NCI-H1048 (cell line): ENCODE measurements at places on chromosomes 13 and 19.

DNA sequence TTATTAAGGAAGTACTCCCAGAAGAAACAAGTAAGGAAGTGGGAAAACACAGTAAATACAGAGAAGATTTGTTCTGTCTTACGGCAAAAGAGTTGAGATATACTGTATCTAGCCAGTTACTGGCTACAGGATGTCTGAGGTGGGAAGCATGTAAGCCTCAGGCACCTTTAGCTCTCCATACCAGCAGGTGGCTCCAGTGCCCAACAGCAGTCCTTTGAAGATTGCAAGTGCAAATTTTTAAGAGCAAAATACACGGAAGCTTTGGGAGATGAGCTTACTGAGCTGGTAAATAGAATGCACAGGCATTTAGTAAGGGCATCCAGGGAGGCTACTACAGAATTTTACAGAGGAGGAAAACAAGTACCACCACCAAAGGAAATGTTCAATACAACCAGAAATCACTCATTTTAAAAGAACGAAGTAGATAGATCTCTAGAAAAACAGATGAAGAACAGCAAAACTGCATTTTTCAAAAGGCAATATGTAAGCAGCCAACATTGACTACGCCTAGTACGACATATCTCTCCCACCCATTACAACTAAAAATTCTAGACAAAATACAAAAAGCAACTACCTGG, 57.9 kb upstream of the VSTM2B start:
- no peak for DNase-seq

DNA sequence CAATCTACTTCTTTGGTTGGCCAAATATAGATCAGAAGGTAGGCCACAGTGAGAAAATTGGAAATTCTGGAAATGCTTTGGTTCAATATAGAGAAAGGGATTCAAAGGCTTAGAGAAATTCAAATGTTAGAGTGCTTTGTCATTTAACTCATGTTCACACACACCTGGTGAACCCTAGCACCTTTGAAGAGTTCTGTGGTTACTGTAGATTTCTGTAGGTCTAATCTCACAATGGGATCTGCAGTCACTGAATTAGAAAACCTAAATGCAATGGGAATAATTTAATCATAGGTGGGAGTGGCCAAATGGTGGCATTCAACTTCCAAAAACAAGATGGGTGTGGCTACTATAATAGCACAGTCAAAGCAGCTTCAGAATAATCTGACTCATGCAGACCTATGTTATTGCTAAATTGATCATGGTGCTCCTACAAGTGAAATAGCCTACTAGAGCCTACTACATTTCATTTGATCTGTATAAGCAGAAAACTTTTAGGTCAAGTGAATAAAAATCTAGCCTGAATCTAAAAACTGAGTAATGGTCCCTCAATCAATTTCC, 1152.9 kb downstream of the PCDH9 start:
- no peak for DNase-seq

- peak; percentile 53 for DNase-seq
These were observed 39.1 kb downstream of the PCDH8 start for GRCh38 chr13:52809310-52809769.

- DNase-seq = no peak
These were observed 1.4 kb upstream of the NTF4 start for GRCh38 chr19:49065905-49066512.

GRCh38 chr13:73321043-73321442, 262.2 kb downstream of the KLF5 start:
- DNase-seq = no peak

GRCh38 chr13:111017755-111018459, 97.2 kb upstream of the ARHGEF7 start:
- DNase-seq = no peak

DNA sequence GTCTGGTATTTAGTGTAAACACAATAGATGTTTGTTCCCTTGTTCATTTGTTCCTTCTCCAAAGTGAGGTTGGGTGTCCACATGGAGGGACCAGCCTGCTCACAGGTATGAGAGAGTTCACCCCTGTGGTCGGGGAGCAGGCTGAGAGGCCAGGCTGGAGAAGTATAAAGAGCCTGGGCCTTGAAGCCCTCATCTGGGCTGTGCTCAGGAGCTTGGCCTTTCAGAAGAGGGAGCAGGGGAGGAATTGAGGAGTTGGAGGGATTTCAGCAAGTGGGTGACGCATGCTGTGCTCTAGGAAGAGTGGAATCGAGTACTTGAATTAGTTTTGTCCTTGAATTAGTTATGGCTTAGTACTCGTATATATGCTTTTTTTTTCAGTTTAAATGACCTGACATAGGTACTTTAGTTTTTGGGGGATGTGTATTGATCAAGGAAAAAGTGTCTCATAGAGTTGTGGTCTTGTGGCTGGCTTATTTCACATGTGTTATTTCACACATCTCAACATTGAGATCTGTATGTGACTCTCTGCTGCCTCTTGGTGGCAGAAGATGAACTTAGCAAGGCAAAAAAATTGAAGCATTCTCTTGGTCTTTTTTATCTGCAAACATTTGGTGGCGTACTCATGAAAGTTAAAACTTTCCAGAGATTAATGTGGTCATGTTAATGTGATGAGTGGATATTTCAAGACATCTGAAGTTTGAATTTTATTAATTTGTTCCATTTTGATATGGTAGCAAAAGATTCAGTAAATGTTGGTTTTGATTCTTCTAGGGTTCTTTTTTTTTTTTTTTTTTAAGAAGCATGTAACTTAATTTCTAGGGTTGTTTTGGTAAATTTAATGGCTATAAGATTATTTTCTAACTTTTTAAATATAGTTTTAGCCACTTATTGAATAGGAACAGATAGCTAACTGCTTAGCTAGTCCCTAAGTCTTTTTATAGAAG, 54.3 kb downstream of the SLAIN1 start:
- no peak for DNase-seq

GRCh38 chr13:73129023-73129422, 70.2 kb downstream of the KLF5 start:
- no peak for DNase-seq

GRCh38 chr13:93336728-93337127, 110.1 kb downstream of the GPC6 start:
- DNase-seq = no peak

DNA sequence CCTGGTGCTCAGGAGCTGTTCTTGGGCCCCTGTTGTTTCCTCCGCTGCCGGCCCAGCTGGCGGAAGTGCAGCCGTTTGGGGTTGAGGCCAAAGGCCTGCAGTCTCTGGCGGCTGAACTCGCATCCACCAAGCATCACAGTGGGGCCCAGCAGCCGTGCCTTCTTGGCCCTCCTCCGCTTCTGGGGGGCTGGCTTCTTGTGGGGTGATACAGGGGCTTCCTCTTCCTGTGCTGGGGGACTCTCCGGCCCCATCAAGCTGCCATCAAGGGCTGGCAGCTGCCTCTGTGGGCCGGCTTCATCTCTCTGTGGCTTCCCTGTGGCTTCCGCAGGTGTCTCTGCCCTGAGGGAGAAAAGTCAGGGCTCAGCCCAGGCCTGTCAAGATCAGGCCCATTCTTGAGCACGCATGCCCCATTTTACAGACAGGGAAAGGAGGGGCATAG, 10.3 kb downstream of the ATG4D start:
- DNase-seq = no peak

GRCh38 chr13:101447852-101448251, 4.6 kb upstream of the ITGBL1 start:
- DNase-seq = no peak

GRCh38 chr19:18023622-18024251, 15.8 kb downstream of the ARRDC2 start:
- no peak for DNase-seq

DNA sequence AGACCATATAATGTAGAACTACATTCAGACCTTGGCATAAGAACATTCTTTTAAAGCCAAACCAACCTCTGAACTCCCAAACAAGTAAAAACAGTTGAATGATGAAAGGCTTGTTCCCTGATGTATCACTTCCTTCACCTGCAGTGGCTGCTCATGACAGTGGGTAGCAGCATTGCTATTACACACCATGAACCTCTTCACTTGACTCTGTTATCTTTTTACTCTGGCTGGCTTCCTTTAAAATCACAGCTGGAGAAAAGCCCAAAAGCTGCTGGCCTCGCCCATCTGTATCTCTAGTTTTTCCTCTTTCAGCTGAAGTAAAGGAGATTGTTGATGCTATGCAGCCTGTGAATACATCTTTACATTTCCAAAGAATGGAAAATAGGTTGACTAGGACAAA, 22.6 kb downstream of the THSD1 start:
- DNase-seq = no peak

GRCh38 chr19:47228168-47228936, 2.6 kb downstream of the BBC3 start:
- no peak for DNase-seq

GRCh38 chr13:49585220-49586157, at the start of gene RCBTB1:
RCBTB1 (minus strand) TSS chr13:49585558; CDS start chr13:49567279, 18,279 bp downstream.
- no peak for DNase-seq

GRCh38 chr13:25873242-25873612, 178.6 kb downstream of the SHISA2 start:
- DNase-seq = no peak
